PC-3 (cell line): ENCODE measurements at places on chromosomes 13 and 19. TPM values are rescaled to one million over a fixed set of nuclear protein-coding genes. Genes with fewer than 3 reads are reported as not detected.

The ATP12A gene
- 0.11 TPM in 1 of 2 replicates, not detected in the other for total RNA-seq

The VASP gene
- total RNA-seq, result 120 and 158 TPM in 2 replicates

The ODAD3 gene
- 0.52 and 3.9 TPM in 2 replicates for total RNA-seq

The KCNRG gene
- 0.15 and 2.4 TPM in 2 replicates for total RNA-seq

The KIR2DL4 gene
- not detected in 2 replicates for total RNA-seq

The ZNF835 gene
- not detected in 2 replicates for total RNA-seq

DNA sequence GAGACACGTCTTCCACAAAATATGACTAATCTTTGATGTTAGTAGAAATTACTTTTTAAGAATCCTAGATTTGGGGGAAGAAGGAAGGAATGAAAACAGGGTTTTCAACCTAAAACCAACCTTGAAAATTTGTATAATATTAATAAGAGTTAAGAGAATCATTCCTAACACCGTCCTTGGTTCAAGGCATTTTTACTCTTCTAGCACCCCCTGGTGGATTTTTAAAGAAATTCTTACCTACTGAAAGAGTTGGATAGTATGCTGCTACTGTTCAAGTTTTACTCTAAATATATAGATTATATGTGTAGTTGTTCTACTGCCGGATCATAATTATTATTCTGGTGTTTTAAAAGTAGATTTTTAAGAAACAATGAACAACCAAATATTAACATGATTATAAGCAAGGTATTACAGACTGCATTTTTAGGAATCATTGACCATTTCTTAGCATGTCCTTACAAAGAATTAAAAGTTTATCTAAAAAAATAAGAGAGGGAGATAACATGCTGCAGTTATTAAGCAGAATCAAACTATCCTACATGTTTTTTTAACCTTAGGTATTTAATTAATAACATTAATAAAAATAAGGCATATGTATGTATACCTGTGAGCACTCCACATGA lies 7.4 kb upstream of the SLITRK6 start:
- peak; percentile 72 for DNase-seq

DNA sequence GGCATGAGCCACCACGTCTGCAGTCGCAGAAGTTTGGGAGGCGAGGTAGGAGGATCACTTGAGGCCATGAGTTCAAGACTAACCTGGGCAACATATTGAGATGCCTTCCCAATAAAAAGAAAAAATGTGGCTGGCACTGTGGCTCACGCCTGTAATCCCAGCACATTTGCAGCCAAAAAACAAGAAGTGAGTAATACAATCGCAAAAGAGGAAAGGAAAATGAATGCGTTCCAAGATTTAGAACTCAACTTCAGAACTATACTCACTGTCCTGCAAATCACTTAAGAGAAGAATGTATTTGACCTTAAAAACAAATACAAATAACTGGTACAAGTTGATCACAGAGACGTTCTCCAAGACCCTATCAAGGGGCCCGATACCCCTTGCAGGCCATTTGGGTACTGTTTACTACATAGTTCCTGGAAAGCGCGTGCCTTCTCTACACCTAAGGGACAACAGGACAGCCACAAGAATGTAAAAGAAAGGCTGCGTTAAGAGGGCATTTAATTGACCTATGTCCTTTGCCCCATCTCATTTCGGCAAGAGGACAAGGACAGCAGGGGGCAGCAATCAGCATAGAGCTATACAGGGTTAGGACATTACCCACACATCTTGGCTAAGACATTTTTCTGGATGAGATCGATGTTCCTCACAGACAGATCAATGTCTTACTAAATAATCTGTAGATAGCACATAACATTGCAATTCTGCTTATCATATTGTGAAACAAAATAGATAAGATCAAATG lies 41.3 kb downstream of the FLT3 start:
- peak; percentile 54 for DNase-seq

- DNase-seq, result no peak
Measured at GRCh38 chr19:39845584-39845932, 621 bp downstream of the FBL start.

DNA sequence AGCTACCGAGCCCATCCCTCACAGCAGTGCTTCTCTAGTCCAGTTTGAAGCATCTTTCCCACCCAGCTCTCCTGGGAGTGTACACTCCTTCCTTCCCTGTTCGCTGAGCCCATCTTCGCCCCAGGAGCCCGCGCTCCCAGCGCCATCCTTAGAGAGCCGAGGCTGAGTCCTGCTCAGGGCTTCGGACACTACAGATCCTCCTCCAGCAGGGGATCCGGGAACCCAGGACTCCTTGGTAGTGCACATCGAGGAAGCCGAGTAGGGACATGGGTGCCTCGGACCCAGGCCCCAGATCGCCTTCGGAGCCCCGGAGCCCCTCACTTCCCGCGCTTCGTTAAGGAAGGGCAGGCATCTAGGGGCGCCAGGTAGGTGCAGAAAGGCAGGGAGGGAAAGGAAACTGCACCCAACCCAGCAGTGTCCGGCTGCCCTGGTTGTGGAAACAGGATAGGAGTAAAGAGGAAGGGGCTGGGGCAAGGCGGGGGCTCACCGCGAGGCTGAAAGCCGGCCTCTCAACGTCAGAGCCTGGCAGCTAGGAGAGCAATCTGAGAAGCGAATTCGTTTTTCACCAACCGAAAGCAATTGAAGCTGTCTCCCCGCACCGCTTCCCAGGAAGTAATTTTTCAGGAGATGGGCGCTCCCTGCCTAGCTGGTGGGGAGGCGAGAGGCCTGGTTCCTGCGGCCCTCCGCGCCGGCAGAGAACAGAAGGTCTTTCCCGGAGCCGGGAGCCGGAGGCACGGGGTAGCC lies 1.0 kb downstream of the PDX1 start:
- peak; percentile 26 for DNase-seq

GRCh38 chr13:60335531-60335930 lies 61.5 kb upstream of the TDRD3 start:
- peak; percentile 16 for DNase-seq

DNA sequence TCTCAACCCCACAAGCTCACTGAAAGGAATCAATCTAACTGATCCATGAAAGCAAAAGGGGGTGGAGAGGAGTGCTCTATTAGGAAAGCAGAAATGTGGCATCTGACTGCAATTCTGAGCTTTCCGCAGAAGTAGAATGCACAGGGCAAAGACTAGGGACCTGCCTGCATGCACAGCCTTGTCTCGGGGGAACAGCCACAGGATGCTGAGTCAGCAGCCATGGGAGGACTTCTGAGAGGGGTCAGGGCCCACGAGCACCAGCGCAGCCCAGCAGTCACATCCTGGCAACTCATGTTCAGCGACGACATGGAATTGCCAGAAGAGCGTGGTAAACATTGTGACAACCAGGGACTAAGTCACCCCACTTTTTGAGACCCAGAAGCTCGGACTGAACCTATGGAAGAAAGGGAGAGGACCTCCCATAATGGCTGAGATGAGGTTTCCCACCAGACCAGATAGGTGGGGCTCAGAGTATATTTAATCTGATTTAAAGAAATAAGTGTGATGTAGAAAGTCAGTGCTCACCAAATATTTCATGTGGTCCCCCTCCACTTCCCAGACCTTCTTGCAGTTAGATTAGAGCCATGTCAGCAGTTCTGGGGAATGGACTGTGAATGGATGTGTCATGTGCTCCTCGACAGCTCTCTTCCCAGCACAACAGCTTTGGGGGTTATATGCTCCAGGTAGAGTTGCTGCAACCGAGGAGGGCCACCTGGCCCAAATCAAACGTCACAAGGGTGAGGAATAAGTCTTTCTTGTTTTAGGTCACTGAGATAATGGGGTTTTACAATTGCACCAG lies 32.6 kb downstream of the STOML3 start:
- DNase-seq, result no peak

- DNase-seq, result peak; percentile 54
Measured at GRCh38 chr13:40776681-40777165, 5.7 kb upstream of the MRPS31 start.

DNA sequence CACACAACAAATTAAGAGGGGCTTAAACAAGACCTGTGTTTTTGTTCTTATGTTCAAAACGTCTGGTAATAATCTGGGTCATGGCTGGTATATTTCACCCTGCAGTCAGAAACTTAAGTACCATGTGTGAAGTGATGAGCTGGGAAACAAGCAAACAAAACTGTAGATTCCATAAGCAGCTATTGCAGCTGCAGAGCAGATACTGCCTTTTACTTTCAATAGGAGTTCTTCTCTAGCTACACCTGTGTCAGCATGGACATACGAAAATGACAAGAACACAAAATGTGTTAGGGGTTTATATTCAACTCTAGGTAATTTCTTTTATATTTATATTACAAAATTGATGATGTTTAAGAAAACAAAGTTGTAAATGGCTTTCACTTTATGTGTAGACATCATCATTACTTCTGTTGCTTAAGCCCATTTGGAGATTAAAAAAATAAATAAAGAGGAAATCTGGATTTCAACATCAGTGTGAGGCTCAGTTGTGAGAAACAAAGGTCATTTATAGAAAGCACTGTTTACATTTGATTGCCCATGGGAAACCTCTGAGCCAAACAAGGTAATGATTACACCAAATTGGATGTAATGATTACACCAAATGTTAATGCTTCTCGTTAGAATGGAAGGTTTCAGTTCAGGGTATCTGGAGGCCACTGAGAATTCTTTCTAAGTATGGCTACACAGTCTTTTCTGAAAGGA lies 451.0 kb upstream of the SLC10A2 start:
- no peak for DNase-seq
